Activated CD4-positive, alpha-beta T cell treated with anti-CD3 and anti-CD28 coated beads for 24 hours (primary cell): ENCODE measurements at places on chromosomes 4 and X.

GRCh38 chr4:173514641-173515217 is 15.3 kb downstream of the HAND2 start:
- DNase-seq = no peak

GRCh38 chrX:17944833-17945497 is 83.9 kb upstream of the RAI2 start:
- DNase-seq = peak; percentile 9

DNA sequence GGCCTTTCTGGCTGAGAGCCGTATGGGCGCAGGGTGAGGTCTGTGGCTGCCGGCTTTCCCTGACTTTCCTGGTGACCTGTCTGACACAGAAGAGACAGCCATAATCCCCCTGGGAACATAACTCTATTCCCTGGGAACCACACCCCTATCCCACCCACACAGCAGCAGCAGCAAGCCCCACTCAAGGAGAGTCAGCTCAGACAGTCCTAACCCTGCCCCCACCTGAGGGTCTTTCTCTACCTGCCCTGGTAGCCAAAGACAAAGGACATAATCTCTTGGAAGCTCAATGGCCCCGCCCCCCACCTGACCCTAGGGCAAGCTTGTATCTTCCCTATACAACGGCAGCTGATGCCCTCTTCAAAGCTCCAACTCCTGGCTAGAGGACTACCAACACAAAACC is 74.6 kb downstream of the PABPC4L start:
- DNase-seq = no peak

- no peak for DNase-seq
Measured at GRCh38 chr4:65033899-65034298, 624.6 kb upstream of the TECRL start.

DNA sequence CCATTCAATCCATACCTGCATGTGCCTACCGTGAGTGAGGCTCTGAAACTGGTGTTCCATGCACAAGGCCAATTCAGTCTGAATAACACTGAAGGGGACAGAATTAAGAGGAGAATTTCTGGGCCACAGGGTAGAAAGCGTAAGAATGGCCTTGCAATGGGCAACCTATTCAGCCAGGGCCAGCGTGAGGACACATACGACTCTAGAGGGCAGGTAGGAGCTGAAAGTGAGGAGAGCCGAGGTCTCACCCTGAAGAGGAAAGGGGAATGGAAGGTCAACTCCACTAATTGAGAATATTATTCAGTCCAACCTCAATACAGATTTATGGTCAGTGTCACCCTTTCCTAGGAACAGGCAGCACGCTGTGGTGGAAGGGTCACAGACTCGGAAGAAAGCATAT is 202.2 kb downstream of the TRIML1 start:
- DNase-seq = no peak

- DNase-seq = no peak
Measured at GRCh38 chrX:30468471-30468870, 109.1 kb downstream of the TASL start.

DNA sequence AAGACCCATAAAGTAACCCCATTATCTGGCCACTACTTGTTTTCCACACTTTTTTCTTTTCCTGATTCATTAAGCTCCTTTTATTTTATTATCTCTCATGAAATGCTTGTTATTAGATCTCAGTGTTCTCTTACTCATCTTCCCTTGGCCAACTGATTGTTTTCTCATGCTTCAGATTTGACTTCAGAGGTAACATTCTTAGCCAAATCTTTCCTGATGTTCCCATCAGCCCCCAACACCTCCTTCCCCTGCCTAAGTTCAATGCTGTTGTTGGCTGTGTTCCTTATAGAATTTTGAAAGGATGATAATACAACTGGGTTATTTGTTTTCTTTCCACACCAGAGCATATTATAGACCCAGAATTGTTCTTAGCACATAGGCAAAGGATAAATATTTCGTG is 75.6 kb downstream of the BMPR1B start:
- no peak for DNase-seq

- no peak for DNase-seq
Measured at GRCh38 chr4:55865228-55865806, 11.9 kb downstream of the EXOC1 start.

GRCh38 chrX:40182095-40182494 is 84.3 kb upstream of the BCOR start:
- DNase-seq = no peak

DNA sequence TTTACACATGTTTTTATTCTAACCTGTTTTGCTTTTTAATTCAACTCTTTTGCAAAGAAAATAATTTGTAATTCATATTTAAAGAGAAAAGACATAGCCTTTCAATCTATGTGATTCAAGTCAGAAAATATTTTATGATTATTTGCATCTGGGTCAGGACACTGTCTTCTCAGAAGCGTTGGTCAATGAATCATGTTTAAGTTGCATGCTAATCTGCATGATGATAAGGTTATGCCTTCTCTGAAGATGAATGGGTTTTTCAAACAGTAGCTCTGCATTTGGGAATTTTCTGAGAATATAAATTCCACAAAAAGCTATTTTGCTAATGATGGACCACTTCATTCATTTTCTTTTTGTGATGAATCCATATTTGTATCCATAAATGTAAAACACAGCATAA is 282.5 kb downstream of the TMA16 start:
- no peak for DNase-seq

DNA sequence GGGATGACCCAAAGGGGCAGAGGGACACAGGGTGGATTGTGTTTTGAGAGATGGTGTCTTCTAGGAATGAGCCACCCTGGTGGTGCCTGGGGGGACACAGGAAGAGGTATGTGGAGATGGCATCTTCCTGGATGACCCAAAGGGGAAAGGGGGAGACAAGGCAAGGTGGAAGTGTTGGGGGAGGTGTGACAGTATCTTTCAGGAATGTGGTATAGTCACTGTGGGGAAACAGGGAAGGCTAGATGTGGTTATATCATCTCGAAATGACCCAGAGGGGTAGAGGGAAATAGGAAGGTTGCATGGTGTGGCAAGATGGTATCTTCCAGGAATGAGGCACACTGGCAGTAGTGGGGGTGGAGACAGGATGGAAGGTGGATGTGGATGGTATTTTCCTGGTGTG is 62.9 kb downstream of the MAOA start:
- DNase-seq = no peak

- DNase-seq = no peak
Measured at GRCh38 chr4:106301393-106302061, 14.5 kb downstream of the TBCK start.

- no peak for DNase-seq
Measured at GRCh38 chr4:3672465-3672831, 93.7 kb upstream of the ADRA2C start.

DNA sequence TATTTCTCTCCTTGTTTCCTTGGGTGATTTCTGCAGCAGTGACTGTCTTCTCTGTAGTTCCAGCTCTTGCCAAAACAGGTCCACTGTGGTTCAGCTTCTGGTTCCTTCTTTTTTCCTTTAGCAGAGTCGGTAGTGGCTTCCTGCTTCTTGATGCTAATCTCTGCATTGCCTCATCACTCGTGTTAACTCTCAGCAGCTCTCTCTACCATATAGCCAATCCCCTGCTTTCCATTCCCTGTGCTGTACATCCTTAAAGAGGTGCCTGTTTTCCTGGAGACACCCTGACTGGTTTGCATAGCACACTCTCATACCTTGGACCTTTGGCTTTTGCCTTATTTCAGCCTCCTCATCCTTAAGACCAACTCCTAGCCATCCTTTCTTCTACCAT is 191.2 kb upstream of the LNX1 start:
- no peak for DNase-seq

DNA sequence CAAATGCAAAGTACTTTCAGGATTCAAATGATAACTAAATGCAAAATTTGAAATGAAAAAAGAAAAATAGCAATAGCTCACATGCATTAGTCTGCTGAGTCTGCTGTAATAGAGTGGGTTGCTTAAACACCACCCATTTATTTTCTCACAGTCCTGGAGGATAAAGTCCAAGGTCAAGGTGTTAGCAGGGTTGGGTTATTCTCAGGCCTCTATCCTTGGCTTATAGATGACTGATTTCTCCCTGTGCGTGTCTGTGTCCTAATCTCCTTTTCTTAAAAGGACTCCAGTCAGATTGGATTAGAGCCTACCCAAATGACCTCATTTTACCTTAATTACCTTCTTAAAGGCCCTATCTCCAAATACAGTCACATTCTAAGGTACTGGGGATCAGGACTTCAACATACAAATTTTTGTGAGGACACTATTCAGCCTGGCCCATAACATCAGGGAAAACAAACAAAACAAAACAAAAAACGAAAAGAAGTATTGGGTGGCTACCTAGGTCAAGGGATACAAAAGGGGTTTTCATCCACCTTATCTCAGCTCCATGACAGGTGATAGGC is 6.3 kb upstream of the TBL1X start:
- no peak for DNase-seq

DNA sequence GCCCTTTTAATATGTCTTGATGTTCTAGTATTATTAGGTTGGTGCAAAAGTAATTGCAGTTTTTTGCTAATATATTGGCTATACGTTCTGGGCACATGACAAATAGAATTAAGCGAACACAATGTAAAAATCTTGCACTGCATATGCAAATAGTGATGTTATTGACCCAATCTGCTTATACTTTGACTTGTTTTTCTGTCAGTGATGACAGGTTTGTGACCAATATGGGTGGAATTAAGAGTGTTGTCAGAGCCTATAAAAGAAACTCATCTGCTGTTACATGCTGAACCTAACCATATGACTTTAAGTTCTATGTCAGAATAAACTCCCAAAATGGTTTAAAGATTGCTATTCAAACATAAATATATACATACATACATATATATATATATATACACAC is 30.7 kb upstream of the HPGD start:
- DNase-seq = no peak

DNA sequence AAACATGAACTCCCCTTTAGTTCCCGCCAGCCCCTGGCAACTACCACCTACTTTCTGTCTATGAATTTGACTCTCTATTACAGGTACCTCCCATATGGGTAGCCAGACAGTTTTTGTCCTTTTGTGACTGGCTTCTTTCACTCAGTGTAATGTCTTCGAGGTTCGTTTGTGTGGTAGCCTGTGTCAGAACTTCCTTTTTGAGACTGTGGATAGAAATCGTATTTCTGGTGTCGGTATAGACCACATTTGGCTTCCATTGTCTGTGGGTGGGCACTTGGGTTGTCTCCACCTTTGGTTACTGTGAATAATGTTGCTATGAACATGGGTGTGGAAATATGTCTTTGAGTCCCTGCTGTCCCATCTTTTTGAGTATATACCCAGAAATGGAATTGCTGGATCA is 5.4 kb upstream of the CLDN34 start:
- DNase-seq = no peak

DNA sequence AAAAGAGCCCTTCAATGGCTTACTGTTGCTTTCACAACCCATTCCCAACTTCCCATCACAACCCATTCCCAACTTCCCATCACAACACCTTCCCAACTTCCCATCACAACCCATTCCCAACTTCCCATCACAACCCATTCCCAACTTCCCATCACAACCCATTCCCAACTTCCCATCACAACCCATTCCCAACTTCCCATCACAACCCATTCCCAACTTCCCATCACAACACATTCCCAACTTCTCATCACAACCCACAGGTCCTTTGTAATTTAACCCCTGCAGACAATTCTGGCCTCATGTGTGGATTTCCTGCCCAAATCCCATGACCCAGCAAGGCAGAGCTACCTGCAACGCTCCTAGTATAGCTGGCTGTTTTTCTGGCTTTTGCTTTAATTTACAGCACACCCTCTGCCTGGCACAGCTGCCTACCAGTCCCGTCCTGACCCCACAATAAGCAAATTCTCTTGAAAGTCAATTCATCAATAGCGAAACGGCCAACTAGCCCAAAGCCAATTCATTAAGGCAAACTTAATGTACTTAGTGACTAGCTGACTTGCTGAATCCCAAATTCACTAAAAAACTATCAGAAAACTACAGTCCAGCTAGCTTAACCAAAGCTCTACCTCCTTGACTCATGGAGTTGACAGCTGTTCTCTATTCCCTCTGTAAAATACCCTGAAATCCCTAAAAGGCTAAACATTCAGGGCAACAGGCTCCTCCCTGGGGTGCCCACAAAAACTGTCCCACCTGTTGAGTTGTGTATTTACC is 75.6 kb downstream of the AFAP1 start:
- DNase-seq = no peak

DNA sequence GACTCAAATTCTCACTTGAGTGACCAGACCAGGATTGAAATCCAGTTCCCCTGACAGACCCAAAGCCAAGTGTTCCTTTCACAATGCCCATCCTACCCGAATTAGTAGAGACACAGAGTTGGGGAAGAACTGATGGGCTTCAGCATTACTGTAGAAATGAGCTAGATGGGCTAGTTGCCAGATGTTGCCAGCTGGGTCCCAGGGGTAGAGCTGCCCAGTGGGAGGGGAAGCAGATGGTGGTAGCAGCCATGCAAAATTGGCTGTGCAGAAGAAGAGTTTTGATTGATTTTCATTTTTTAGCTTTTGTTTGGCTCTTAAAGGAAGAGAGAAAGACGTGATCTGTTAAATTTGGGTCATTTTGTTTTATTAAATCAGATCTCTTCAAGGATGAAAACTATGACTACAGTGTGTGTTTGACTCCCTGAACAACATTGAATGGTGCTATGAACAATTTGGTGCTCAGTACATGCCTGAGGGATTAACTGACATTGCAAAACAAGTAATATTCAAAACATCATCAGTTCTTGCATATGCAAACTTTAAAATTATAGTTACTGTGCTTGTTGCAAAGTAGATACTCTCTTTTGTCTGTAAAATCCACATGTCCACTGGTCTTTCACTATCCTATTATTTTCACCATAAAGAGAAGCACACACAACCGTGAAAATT is 86.0 kb downstream of the PARM1 start:
- DNase-seq = no peak

GRCh38 chr4:1568855-1569460 is 115.2 kb downstream of the FAM53A start:
- no peak for DNase-seq

DNA sequence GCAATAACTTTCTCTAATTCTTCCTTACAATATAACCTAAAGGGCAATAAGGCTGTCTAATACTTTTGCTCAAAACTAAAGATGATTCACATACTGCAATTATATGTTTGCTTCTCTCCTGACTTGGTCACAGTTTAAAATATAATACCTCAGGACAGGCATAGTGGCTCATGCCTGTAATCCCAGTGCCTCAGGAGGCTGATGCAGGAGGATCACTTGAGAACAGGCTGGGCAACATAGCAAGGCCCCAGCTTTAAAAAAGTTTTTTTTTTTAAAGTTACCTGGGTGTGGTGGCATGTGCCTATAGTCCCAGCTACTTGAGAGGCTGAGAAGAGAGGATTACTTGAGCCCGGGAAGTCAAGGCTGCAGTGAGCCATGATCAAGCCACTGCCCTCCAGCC is 229.7 kb upstream of the GALNT7 start:
- no peak for DNase-seq

DNA sequence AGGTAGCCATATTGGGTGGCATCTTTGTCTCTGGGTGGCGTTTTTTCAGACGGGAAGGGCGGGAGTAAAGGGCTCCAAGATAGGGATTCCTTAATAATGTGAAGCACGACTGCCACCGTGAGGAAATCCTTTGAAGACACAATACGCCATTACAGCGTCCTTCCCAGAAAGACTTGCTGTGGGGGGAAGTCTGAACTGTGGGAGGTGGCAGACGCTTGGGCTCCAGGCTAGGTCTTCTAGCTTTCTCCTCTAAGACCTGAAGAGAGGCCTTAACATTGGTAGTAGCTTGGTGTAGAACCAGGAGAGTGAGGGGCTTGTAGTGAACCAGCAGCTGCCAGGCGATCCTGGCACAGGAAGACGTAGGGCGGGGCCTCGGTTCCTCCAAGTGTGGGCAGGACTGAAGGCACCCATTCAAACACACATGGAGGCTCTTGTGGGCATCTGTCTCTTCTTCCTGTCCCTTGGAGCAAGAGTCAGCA is 197.3 kb downstream of the OR13H1 start:
- no peak for DNase-seq

- DNase-seq = no peak
Measured at GRCh38 chrX:131621650-131622049, 77.8 kb downstream of the OR13H1 start.
